ENCODE measurements at places on chromosomes 1 and 21.

- DNase-seq = no peak
Observed at GRCh38 chr1:117210386-117210785, 341 bp downstream of the VTCN1 start.

DNA sequence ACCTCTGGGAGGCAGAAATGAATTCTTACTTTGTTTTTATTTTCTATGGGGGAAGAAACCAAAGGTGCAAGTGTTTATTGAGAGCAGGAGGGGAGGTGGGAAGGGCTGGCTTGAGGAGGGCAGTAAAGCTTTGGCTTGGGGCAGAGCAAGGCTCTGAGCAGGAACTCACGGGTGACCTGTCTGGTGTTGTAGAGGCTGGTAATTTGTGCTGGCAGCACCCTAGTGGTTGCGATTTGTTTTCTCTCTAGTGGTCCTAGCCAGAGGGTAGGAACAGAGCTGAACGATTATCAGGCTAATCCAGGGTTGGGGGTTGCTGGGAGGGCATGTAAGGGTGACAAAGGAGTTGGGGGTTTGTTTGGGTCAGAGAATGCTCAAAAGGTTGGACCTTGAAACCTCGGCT lies 16.6 kb downstream of the TMCC2 start:
- DNase-seq = no peak

DNA sequence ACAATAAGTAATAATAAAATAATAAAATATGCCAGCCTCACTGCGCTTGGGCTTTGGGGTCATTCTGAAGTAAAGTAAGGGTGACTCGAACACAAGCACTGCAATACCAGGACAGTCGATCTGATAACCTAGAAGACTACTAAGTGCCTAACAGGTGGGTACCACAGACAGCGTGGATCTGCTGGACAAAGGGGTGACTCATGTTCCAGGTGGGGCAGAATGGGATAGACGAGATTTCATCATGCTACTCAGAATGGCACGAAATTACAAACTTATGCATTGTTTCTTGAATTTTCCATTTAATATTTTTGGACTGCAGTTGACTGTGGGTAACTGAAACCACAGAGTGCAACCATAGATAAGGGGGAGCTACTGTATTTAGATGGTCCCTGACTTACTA lies 221.1 kb upstream of the GREM2 start:
- no peak for DNase-seq

DNA sequence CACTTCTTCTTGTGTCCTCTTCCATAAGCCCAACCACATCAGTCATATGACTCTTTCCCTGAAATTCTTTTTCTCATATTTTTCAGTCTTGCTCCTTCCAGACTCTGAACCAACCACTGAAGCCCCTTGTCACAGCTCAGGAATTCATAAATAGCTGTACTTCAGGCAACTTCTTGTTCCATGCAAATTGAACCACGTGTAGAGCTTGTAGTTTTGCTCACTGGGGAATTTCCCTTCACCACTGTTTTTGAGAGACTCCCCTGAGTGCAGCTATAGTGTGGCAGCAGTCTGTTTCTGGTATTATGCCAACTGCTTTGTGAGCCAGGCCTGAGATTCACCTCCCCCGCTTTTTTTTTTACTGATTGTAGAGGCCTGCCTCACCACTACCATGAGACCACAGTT lies 150.3 kb upstream of the SPAG17 start:
- no peak for DNase-seq

DNA sequence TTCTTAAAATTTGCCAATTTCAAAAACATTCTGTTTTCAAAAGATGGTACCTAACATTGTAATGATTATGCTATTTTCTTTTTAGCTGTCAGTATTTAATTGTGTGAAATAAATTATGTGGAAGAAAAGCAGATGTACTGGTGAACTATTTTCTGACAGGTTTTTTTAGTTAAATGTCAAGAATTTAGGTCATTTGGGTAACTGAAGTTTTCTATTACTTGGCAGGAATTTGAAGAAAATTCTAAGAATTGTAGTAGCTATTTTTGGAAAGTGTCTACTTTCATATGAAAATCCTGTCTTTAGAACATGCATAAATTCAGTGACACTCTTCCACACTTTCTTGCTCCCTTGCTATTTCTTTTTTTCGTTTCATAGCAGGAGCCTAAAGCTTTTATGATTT lies 28.5 kb upstream of the PTPRC start:
- no peak for DNase-seq

GRCh38 chr1:40625476-40626382 lies 39.8 kb downstream of the RIMS3 start:
- DNase-seq = no peak

DNA sequence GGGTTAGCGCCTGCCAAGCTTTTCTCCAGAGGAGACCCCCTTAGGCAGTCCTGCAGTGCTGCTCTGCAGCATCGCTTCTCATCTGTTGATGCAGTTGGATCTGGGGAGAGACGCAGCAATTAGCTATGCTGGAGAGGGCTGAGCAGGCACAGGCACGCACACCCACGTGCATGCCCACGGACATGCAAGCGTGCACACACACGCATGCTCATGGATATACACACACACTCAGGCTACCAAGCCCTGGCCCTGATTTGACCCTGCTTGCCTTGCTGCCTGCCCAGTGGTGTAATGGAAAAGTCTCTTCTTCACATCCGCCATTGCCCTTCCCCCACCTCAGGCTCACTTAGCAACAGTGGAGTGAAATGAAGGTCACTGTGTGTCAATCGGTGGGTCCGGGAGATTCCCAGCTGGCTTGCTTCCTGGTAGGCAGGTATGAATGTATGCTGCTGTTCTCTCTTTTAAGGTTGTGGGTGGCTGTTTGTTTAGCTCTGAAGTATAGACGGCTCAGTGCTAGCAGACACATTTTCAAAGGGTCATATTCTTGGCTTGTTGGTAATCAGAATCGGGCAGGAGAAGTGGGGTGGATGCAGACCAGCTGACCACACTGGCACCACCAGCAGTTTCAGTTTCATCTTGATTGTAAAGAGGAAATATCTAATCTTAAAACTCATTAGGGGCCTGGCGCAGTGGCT lies 9.5 kb downstream of the ATP1B1 start:
- DNase-seq = no peak

GRCh38 chr1:91455896-91456295 lies 44.8 kb upstream of the CDC7 start:
- no peak for DNase-seq

GRCh38 chr1:201888282-201889089 lies at the start of gene SHISA4:
Gene SHISA4, plus strand, starts transcription at chr1:201888898. Its CDS starts 97 bp downstream, at chr1:201888995.
- DNase-seq = peak; percentile 88

- DNase-seq = peak; percentile 12
Observed at GRCh38 chr1:154957091-154957657, 1.3 kb upstream of the PBXIP1 start.

GRCh38 chr1:86616871-86617270 lies 70.0 kb downstream of the CLCA4 start:
- no peak for DNase-seq

DNA sequence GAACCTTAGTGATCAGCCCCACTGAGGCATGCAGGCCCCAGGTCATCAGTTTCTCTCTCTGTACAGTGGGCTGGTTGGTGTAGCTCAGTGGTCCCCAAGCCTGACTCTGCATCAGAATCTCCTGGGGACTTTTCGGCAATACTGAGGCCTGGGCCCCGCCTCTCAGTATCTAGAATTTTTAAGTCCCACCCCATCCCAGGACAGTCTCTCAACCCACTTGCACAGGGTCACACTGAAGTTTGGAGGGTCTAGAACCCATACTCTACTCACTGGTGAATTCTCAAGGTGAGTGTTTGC lies 216.4 kb downstream of the MATN1 start:
- DNase-seq = no peak

GRCh38 chr1:21229246-21230000 lies 52.7 kb upstream of the EIF4G3 start:
- no peak for DNase-seq

DNA sequence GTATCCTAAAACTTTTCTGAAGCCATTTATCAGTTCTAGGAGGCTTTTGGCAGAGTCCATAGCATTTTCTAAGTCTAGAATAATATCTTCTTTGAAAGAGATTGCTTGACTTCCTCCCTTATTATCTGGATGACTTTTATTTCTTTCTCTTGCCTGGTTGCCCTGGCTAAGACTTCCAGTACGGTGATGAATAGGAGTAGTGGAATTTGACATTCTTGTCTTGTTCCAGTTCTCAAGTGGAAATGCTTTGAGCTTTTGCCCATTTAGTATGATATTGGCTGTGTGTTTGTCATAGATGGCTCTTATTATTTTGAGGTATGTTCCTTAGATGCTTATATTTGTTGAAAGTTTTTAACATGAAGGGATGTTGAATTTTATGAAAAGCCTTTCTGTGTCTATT lies 1647.9 kb downstream of the PLA2G4A start:
- DNase-seq = no peak

DNA sequence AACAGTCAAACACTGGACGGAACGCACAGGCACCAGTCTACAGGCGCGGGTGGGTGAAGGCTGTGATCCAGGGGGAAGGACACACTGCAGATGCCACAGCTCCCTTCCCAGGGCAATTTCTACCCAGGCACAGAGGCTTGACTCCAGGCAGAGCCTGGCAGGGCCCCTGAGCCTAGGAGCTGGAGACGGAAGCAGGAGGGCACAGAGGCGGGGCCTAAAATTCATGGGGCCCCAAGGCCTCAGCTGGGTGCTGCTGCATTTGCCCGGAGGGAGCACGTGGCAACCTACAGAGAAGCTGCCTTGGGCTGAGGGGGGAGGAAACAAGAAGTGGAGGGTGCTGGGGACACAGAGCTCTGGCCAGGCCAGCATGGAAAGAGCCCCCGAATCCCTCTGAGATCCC lies 41.2 kb downstream of the UBE2G2 start:
- no peak for DNase-seq

- DNase-seq = no peak
Observed at GRCh38 chr1:182768963-182769362, 20.6 kb upstream of the NPL start.

DNA sequence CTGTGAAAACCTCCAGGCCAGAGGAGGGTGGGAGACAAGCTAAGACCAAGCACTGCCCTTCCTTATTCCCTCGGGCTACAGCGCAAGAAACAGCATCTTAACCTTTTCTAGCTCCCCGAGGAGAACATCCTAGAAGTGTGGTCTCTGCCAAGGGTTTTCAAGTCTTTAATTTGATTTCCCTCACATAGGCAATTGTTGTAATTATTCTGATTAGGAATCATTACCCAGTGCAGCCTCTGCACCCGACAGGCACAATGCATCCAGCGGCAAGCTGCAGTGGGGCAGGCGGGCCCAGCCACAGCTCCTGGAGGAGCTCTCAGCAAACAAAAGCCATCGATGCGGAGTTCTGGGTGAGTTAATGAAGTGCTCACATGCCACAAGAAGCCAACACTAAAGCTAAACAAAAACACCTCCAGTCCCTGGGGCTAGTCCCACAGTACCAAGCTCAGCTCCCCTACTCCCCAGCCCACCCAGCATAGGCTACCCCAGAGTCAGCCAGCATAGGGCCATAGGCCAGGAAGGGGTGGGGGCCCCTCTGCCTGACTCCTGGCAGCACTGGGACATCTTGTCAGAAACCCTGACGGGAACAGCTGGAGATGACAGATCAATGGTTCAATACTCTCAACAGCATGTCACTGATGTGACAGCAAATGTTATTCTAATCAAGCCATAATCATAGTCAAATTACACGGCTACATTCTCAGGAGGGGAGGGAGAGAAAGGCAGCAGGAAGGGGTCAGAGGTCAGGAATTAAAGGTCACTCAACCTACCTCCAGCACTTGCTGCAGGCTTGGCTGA lies 42.5 kb downstream of the ERI3 start:
- no peak for DNase-seq

- no peak for DNase-seq
Observed at GRCh38 chr1:174166530-174167264, 7.4 kb downstream of the RABGAP1L start.

DNA sequence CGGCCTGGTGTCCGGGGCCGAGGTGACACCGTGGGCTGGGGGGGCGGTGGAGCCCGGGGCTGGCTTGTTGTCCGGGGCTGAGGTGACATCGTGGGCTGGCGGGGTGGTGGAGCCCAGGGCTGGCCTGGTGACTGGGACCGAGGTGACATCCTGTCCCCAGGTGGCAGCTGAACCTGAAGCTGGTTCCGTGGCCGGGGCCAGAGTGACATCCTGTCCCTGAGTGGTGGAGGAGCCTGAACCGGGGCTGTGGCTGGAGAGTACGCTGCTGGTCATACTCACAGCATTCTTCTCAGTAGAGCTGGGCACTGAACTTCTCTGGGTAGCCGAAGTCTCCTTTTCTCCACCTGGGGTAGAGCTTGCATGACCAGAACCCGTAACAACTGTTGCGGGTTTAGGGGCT lies 15.8 kb downstream of the THBS3 start:
- DNase-seq = no peak

DNA sequence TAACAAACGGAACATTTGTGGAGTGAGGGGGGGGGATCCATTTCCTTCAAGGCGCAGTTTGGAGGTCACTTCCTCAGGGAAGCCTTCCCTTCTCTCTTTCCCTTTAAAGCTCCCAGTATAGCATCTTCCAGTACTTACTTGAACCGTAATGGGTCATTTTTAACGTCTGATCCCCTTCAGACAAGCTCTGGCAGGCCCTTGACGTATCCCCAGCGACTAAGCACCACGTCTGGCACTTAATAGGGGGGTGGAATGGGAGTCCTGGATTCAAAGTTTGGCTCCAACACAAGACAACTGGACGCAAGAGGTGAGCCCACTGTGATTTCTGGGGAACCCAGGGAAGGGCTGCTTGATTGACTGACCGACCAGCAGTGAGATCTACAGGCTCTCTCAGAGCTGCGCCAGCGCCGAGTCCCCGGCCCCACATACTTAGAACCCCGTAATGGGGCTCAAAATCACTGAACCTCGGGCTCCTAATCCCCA lies 441 bp downstream of the YARS1 start:
- DNase-seq = no peak

- DNase-seq = no peak
Observed at GRCh38 chr1:168498956-168499687, 44.7 kb downstream of the XCL2 start.

- DNase-seq = no peak
Observed at GRCh38 chr21:34956416-34957316, 92.4 kb downstream of the RUNX1 start.

- no peak for DNase-seq
Observed at GRCh38 chr1:29563571-29563970, 327.2 kb downstream of the PTPRU start.

- DNase-seq = no peak
Observed at GRCh38 chr1:46580140-46580903, 23.7 kb downstream of the MKNK1 start.

GRCh38 chr1:12772520-12772919 lies 1.0 kb upstream of the PRAMEF12 start:
- DNase-seq = no peak

- DNase-seq = no peak
Observed at GRCh38 chr1:107817935-107818334, 147.0 kb downstream of the VAV3 start.
